Umbilical cord (tissue), 2 donors: ENCODE measurements at places on chromosomes 12 and 14.

DNA sequence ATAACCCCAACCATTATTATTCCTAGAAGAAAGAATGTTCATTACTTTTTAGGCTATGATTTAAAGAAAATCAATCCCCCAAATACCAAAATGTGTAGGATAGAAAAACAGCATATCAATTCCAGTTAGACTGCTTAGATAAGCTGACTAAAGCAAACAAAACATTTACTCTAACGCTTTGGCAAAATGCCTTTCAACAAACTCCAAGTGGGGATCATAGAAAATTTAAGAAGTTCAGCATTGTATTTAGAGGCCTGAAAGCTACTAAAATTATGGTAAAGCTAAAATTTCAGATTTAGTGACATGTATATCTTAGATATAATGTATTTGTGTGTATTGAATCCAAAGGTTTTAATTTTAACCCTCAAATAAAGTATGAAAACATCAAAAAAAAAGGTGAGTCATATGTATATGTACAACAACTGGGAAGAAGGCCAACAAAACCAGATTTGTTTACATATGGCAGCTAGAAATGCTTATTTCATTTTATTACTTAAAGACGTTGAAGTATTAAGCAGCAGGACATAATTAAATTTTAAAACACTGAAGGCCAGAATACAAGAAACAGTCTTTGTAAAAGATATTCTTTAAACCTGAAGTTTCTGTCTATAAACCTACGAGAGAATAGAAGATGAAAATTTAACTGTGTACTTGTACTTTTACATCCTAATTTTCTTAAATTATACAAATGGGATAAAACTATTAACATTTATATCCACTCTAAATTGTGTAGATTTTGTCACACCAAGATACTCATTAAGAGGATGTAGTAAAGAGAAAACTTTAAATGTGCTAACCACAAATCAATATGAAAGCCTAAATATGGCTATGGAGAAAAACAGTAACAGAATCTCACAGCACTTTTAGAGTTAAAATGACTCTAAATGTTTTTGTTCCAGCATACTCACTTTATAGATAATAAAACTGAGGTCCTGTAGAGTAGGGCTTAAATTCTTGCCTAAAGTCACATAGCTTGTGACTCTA is 71.4 kb downstream of the SLC41A2 start:
- DNase-seq, result peak; percentile 51

DNA sequence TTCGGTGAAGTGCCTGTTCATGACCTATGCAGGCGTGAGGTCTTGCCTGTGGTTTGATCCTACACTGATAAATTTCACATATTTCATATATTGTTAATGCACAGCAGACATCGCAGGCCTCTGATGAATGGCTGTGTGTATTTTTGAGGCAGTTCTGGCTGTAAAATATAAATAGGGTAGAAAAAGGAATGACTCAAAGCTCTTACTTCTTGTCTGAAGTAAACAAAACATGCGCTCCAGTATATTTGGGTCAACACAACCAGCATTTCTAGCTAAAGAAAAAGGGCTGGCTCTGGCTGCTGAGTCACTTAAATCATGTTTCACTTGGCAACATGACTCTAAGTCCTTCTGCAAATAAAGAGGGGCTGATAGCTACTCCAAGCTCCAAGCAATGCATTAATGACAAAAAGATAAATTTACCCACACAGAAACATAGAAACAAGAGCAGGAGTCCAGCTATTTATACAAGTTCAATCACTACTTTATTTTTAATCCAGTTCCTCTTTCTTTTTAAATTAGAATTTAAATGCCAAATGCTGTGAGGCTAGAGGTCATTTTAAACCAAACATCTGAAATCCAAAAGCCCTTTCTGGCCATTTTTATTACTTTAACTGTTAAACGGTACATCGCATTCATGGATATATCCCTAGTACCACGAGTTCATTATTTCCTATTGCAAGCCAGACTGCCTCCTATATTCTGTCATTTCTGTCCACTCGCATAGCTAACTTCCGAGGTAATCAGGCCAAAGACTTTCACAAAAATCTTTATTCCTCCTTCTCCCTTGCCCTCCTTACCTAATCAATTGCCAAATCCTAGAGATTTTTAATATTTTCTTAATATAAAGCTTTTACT is 54.3 kb upstream of the TMCC3 start:
- DNase-seq, result peak; percentile 90

GRCh38 chr12:26798640-26799039 is 34.4 kb downstream of the ITPR2 start:
- DNase-seq, result no peak

DNA sequence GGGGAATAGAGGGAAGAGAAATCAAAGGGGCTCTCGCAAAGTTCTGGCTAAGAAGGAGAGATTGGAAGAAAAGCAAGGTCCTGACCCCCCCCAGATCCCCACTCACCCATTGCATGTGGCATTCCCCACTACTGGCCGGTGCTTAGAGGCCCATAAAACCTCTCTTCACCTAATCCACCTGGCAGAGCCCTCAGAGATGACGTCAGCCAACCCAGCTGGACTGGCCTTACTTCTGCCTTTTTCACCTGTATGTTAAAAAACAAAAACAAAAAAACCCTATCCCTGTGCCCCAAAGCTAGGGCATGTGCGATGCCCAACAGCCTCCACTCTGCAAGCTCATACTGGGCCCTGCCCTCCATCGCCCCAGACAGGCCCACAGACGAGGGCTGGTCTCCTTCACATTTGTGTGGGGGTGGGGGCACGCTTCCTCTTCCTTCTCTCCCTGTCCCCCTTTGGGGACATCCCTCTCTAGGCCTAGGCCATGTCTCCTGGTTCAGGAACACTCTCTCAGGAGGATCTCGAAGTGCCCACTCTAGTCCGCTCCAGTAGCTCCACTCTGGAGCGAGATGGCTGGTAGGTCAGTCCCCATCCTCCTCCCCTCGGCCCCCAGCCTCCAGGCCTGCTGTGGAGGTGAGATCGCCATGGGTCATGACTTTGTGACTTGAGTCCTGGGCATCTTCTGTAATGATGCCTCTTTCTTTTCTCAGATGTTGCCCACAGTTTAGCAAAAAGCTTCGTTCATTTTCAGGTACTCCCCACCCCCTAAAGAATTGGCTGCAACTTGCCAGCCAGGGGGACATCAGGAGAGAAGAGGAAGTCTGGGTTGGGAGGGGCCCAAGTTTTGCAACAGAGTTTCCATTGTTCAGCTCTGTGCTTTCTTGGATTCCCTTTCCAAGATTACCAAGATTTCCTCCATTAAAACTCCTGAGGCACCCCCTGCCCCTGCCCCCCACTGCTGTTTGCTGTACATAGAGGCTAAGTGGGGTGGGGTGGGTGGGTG is 37.0 kb downstream of the FIGNL2 start:
- DNase-seq, result no peak

GRCh38 chr14:91510171-91511042 is at the start of gene PPP4R3A:
Gene PPP4R3A (minus strand): TSS chr14:91510310. CDS start chr14:91509647, 663 bp downstream.
- peak; percentile 98 for DNase-seq

- no peak for DNase-seq
Measured at GRCh38 chr12:66717036-66717673, 38.3 kb upstream of the GRIP1 start.

- peak; percentile 52 for DNase-seq
Measured at GRCh38 chr12:116631619-116632018, 72.4 kb downstream of the MAP1LC3B2 start.

- DNase-seq, result no peak
Measured at GRCh38 chr12:128322341-128322740, 55.4 kb downstream of the TMEM132C start.

- DNase-seq, result no peak
Measured at GRCh38 chr12:100375038-100375735, 18.3 kb downstream of the SLC17A8 start.

DNA sequence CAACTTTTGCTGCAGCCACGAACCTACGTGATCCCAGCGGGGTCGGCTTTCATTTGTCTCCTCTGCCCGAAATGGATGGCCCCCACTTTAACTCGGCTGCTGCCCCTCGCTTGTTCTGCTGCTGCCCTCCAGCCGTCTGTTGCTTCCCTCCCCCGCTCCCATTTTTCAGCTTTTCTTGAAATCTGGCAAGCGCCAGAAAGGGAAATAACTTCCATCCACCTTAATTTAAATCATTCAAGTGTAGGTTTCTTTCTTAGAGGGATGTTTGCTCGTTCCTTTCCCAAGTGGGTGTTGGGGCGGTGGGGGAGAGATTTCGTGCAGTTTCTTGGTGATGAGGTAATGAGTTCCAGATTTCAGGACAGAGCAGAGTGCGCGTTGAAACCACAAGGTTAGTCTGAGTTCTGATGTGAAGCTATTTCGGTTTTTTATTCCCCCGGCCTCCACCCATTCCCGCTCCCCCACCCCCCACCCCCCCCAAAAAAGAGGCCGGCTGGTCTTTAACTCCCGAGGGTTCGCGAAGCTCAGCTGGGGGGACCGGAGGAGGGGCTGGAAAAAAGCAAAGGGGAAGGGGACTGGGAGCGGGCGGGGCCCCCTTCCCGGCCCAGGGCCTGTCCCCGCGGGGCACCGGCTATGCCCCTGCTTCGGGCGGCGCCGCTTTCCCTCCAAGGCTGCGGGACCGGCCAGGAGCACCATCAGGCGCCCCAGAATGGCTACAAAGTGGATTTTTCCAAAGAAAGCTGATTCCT is 2.2 kb upstream of the ZFP36L1 start:
- DNase-seq, result peak; percentile 87

DNA sequence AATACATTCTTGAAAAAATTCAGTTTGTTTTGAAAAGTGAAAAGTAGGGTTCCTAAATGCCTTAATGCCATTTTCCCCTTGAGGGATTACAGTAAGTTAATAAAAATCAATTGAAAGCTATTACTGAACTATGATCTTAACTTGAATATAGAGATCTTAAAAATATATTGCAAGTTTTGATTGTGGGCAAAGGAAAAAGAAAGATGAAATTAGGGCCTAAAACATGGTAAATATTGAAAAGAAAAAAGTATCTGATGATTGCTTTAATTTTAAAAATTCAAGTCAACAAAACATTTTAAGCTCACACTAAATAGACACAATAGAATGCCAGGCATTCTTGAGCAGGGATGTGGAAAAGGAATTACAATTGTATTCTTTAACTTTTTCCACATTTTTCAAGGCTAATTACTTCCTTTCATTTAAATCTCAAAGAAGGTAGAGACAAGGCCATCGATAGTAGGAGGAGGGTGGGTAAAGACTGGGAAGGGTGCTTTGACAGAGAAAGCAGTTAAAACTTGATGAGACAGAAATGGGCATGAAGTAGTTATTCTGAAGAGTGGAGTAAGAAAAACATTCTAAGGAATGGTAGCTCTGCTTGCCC is 294.4 kb downstream of the NELL2 start:
- DNase-seq, result no peak

- no peak for DNase-seq
Measured at GRCh38 chr12:60489071-60489470, 893.2 kb downstream of the SLC16A7 start.

DNA sequence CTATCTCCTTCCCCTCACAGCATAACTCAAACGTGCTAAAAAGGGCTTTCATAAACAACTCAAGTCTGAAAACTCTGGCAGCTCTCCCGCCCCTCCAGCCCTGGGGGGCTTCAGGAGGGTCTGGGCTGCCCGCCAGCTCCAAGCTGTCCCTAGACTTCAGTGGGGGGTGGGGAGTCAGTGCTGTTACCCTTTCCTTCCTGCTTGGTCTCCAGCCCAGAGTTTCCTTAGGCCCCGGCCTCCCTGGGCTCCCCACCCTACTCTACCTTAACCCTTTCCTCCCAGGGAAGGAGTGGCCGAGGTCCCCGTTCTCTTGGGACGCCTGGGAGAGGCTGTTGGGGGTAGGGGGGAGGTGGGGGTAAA is 530 bp upstream of the NYNRIN start:
- DNase-seq, result peak; percentile 87

DNA sequence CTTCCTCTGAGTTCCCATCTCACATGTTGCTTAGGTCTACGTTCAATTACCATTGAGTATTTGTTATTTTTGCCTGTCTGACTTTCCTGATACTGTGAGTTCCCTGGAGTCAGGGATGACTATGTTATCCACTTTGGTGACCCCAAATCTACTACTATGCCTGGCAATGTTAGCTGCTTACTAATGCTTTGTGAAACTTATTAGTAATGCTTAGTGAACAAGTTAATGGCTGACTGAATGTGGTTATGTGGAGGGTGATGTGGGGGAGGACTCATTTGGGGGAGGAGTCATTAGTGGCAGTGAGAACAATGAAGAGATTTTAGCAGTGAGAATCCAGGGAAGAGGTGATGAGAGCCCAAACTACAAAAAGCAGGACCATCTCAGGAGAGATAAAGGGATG is 121.6 kb downstream of the KTN1 start:
- no peak for DNase-seq

- DNase-seq, result no peak
Measured at GRCh38 chr12:73589220-73589619, 948.4 kb upstream of the ATXN7L3B start.

GRCh38 chr14:20683125-20683890 is 1.1 kb upstream of the RNASE4 start:
- peak; percentile 95 for DNase-seq

- no peak for DNase-seq
Measured at GRCh38 chr12:53798575-53798974, 46.8 kb upstream of the CISTR start.

DNA sequence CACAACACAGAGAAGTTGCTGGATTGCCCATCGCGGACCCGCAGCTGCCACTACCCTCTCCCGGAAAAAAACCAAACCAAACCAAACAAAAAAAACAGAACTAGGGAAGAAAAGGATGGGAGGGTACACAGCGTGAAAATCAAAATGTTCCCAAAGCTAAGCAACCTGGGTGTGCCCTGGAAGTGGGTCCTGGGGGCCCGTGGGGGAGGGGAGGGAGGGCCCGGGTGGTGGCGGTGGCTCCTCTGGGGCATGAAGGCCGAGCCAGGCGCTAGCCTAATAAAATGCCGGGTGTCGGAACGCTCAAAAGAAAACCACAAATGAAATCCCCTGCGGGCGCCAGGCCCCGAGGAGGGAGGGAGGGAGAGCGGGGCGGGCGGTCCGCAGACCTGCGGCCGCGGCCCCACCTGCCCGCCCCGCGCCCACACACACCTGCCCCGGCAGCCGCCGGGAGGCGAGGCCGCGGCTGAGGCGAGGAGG is 787 bp downstream of the HECTD4 start:
- DNase-seq, result no peak

GRCh38 chr12:587132-588023 is 75.9 kb downstream of the NINJ2 start:
- DNase-seq, result no peak

DNA sequence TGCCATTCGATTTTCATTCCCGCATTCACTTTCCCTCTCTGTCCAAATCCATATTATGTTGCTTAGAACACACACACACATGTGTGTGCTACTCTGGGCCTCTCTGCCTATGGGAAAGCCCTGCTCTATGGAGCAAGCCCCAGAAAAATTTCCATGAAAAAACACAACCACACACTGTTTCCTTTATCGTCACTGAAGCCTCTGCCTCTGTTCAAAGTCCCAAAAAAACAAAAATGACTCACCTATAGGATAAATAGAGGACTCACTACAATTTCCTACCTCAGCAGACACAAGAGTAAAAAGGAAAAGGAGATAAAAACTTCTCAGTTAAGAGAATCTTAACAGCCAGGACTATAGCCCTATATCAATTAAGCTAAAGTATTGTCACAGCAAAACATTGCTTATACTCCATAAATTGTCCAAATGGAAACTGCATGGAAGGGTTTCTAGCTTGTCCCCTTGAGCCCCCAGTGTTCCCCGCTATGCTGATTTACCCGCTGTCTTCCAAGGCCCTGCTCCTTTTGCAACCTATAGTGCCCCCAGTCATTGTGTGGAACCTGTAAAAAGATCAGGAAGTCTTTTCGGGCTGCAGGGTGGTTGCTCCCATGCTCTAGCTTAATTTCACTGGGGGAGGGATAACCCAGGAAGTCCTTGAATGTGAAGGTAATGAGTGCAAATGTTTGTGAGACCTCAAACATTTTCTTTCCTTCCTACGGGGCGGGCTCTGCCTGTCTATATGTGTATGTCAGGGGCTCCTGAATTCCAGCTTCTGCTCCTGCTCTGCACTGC is 11.1 kb upstream of the PIP4K2C start:
- no peak for DNase-seq
